ENCODE measurements at places on chromosomes 13 and 19.

- DNase-seq = no peak
Observed at GRCh38 chr19:50167314-50167721, 4.2 kb upstream of the IZUMO2 start.

DNA sequence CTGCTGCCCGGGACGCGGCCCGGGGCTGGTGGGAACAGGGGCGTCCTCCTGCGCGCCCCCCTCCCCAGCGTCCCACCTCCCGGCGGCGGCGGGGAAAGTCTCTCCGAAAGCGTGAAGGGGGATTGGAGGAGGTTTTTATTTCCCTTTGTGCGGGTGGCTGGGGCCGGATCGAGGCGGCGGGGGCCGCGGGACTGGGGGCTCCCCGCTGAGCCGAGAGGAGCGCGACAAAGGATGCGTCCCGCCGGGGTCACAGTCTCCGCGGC is 132 bp downstream of the SHD start:
- DNase-seq = no peak

DNA sequence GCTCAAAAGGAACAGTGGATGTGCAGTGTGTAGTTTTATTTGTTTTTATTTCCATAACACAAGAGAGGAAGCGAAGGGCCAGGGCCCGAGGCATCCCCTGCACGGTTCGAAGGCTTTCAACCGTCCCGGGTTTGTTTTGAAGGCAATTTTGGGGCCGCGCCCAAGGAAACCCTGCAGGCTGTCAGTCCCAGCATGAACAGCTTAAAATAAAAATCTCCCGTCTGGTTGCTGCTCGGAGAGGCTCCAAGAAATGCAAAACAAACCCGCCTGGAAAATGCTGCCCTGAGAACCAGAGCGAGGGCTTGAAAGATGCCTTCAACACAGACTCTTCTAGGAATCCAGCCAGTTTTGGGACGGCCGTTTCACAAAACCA is 16.0 kb downstream of the LSM4 start:
- no peak for DNase-seq

DNA sequence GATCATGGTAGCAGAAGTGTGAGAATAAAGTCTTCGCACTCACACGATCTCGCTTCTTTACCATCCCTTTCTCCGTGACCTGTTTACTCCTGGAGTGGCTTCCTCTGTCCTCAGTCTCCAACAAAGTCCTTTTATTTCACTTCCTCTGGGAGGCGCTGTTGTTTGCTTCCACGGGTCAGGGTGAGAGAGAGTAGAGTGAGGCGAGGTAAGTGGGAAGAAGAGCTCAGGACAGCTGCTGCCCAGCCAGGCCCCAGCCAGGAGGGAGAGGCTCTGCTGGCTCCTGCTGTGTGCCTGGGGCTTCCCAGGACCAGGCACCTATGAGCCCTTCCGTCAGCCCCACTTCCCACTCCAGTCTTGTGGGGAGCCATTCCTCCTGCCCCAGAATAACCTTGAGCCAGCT is 242.1 kb downstream of the FGF9 start:
- no peak for DNase-seq

GRCh38 chr13:25377244-25377962 is 5.6 kb downstream of the ATP8A2 start:
- DNase-seq = no peak

DNA sequence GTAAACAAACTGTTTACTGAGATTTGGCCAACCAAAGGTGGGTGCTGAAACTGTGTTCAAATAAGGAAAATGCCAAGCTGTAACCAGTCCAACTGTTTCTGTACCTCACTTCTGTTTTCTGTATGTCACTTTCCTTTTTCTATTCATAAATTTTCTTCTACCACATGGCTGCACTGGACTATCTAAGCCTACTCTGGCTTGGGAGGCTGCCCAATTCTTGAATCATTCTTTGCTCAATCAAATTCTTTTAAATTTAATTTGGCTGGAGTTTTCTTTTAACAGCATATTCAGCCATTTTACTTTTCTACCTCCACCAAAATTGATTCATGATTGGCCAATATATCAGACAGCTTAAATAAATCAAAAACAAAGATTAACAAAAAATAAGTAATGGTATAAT is 1575.5 kb upstream of the SPRY2 start:
- DNase-seq = no peak

DNA sequence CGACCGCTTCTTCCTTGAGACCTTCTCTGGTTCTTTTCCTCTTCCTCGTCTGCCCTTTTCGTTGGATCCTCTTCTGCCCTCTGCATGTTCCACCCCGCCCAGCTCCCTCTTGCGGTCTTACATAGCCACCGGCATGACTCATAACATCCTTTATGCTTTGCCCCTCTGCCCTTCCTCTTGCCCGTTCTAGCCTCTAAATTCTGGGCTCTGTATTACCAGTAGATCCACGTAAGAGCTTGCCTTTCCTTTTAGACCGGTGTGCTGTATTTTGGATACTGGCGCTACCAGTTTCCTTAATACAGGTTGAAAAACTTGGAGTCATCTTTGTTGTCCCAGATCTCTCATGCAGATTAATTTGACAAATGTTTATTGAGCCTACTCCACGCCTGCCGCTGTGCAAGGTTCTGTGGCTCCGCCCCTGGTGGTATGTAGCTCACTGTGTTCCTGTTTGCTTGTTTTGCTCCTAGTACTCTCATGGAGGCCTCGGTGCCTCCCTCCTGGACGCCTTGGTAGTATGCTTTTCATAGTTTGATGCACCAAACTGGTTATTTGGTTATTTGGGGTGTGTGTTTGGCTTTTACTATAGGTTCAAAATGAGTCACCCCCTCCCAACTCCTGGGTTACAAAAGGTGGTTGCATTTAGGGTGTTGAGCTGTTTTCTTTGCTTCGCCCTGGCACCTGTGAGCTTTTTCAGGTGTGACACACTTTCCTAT is 1.7 kb downstream of the GTF3A start:
- DNase-seq = peak; percentile 75

DNA sequence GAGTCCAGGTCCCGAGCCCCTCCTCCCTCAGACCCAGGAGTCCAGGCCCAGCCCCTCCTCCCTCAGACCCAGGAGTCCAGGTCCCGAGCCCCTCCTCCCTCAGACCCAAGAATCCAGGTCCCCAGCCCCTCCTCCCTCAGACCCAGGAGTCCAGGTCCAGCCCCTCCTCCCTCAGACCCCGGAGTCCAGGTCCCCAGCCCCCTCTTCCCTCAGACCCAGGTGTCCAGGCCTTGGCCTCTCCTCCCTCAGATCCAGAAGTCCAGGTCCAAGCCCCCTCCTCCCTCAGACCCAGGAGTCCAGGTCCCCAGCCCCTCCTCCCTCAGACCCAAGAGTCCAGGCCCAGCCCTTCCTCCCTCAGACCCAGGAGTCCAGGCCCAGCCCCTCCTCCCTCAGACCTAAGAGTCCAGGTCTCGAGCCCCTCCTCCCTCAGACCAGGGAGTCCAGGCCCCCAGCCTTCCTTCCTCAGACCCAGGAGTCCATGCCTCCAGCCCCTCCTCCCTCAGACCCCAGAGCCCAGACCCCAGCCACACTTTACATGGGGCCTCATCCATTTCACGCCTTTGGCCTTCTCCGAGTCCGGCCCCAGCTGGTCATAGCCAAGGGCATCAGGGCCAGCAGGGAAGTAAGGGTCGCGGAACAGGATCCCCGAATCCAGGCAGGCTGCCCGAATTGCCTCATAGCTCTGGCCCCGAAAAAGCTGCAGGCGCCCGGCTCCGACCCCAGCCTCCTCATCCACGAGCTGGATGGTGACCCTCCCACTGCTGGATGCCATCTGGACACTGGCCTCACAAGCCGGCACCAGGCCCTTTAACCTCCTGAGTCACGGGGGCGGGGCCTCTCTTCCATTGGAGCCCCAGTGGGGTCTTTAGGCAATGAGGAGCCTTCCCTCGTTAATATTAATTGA is 628 bp downstream of the CAPN12 start:
- DNase-seq = no peak

GRCh38 chr13:85666356-85666755 is 132.9 kb downstream of the SLITRK6 start:
- no peak for DNase-seq

GRCh38 chr13:40613192-40613818 is 53.1 kb downstream of the FOXO1 start:
- no peak for DNase-seq

GRCh38 chr19:7971553-7972520 is 28.4 kb upstream of the TIMM44 start:
- DNase-seq = no peak

GRCh38 chr13:109273326-109273751 is 513.0 kb downstream of the IRS2 start:
- DNase-seq = no peak

- DNase-seq = no peak
Observed at GRCh38 chr19:51311351-51312257, at the start of gene IGLON5. TSS of gene IGLON5 (plus strand) at chr19:51311644. CDS start at chr19:51311848, 204 bp downstream.

- no peak for DNase-seq
Observed at GRCh38 chr13:35787937-35788336, 311.4 kb upstream of the MAB21L1 start.

DNA sequence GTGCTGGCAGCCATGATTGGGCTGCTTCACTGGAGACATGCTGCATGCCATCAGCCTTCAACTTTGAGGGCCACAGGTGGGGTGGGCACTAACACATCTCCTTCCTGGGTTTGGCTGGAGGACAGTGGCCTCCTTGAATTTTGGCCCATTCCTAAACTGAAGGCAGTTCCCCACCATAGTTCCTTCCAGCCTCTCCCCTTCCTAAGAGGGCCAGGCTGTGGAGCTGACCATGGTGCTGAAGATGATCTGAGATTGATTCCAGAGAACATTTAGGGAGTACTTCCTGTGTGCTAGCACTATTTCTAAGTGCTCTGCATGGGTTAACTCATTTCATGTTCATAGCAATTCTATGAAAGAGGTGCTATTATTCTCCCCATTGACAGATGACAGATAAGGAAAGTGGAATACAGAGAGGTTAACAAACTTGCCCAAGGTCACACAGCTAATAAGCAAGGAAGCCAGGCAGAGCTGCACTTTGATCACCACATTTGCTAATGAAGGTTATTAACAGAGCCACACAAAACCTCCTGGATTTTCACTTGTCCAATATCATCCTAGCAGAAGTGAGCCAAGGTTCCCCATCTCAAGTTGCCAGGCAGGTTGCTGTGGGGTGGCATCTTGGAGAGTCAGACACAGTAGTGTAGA is 175.3 kb downstream of the ZIC5 start:
- no peak for DNase-seq

DNA sequence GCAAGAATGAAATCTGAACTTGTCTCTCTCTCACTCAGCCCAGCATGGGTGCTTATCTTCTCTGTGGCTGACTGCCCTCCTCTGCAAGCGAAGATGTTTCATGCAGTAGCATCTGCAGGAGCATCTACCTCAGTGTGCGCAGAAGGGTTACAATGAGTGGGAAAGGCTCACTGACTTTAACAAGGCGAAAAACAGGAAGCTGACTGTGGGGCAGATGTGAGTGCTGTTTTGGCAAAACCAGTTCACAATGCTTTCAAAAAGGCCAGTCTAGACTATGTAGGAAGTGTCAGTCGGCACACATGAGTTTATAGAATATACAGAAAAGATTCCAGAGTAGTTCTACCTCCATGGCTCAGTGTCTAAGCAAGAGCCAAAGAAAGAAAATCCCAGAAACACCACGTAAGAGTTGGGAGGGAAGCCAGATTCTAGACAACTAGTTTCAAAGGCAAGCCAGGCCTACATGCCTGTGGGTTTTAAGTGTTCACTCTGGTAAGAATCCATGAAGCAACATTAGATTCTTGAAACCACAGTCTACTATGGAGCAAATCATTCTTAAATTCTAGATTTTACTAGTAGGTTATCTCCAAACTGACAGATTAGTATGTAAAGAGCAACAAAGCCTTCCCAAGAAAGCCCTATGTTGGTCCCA is 124.5 kb downstream of the ABCC4 start:
- DNase-seq = no peak

DNA sequence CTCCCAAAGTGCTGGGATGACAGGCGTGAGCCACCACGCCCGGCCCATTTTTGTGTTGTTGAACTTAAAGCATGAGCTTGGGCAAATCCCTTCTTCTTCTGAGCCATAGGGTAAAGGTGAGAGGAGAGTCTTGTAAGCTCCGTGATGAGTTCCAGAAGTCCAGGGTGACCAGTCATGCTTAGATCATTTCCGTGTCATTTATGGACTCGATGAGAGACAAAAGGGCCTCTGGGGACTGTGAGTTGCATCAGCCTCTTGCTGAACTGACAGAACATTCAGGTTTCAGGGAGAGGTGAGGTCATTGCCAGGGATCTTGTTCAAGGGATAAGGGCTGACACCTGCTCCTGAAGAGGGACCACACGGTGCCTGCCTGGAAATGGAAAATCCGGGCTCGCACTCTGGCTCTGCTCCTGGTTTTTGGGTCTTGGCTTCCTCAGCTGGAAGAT is 53.6 kb downstream of the GADD45B start:
- no peak for DNase-seq

- DNase-seq = no peak
Observed at GRCh38 chr19:40588110-40588854, 11.6 kb downstream of the SHKBP1 start.

GRCh38 chr13:79973533-79973963 is 367.4 kb downstream of the SPRY2 start:
- no peak for DNase-seq

GRCh38 chr19:4556597-4557127 is 2.8 kb downstream of the SEMA6B start:
- DNase-seq = no peak

- no peak for DNase-seq
Observed at GRCh38 chr13:112725346-112726015, 35.6 kb downstream of the ATP11A start.

- DNase-seq = no peak
Observed at GRCh38 chr19:12766051-12766521, 9.3 kb downstream of the HOOK2 start.

DNA sequence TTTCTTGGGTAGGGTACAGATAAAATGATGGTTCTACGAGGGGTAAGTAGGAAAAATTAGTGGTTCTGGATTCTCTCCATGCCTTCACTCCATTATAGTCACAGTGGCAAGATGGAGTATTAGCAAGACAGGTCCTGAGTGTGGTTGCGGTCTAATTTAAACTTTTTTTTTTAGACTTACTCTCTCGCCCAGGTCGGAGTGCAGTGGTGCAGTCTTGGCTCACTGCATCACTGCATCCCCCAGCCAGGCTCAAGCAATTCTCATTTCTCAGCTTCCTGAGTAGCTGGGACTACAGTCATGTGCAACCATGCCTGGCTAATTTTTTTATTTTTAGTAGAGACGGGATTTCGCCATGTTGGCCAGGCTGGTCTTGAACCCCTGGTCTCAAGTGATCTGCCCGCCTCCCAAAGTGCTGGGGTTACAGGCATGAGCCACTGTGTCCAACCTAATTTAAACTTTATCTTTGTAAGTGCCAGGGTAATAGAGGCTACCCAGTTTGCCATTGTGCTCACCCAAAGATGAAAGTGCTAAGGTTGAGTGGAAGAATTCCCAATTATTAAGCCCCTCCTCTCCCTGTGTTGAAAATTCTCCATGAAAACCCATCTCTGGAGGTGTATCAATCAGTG is 135.6 kb downstream of the TM9SF2 start:
- no peak for DNase-seq

DNA sequence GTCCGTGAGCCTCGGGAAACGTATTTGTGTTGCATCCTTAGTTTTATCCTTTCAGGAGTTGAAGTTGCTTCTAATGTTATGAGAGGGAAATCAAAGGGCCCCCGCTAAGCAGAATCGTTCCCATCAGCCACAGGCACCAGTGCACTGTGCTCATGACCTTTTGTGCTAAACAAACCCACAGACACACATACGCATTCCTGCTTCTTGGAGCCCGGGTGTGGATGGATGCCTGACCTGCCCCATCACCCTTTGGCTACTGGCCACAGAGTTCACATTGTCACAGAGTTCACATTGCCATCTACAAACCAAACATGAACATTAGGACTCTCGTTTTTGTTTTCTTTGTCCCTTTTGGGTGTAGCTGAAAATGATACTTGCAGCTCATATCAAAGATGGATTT is 47.2 kb downstream of the CHST8 start:
- no peak for DNase-seq
